GM03348 (cell line): ENCODE measurements at places on chromosomes 16 and 17.

GRCh38 chr17:69269131-69269998 lies 40.7 kb upstream of the ABCA10 start:
- peak; percentile 10 for DNase-seq

DNA sequence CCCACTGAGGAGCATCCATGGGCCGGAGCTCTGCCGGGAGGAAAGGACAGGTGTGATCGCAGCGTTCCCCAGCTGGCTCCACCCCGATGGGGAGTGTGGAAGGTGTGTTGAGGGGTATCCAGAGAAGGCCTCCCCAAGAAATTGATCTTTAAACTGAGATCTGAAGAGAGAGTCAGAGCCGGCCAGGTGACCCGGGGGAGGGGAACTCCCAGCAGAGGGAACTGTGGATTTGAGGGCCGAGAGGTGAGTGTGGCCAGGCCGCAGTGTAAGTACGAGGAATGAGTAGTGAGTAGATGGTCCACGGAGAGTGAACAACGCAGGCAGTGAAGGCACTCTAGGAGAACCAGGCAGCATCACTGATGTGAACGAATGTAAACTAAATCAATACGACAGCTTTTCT lies 80.2 kb downstream of the RPTOR start:
- no peak for DNase-seq

GRCh38 chr17:80725517-80725916 lies 180.9 kb downstream of the RPTOR start:
- peak; percentile 28 for DNase-seq

GRCh38 chr17:42908872-42909700 lies 8.5 kb downstream of the G6PC1 start:
- no peak for DNase-seq

- no peak for DNase-seq
Measured at GRCh38 chr17:27960183-27960849, 67.2 kb upstream of the LYRM9 start.

- DNase-seq: no peak
Measured at GRCh38 chr17:41687828-41688640, 651 bp upstream of the EIF1 start.

DNA sequence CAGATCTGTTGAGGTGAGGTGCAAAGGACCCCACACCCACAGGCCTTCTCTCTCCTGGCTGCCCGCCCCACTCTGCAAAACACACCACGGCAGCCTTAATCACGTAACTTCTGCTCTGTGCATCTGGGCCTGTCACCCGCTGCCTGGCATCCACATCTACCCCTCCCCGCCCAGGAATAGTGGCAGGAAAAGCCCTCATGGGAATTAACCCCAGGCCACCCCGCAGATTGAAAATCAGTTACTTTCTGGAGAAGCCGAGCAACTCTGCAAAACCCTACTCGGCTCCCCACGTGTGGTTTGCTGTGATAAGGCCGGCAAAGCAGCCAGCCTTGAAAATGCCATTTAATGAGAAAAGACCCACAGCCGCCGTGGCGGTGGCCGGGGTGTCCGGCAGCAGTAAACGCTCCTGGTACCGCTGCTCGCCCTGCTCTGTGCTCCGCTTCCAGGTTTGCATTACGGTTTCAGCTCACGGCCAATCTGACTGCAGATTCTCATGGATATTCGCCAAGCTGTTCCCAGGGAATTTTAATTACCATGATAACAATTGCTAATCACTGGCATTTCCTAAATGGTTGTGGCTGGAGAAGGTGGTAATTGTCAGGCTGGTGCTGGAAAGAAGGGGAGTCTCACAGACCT lies 78.0 kb upstream of the DOC2B start:
- DNase-seq: no peak
